ENCODE measurements at places on chromosomes 4 and X.

GRCh38 chr4:142556048-142556447 is 290.1 kb downstream of the INPP4B start:
- no peak for DNase-seq

DNA sequence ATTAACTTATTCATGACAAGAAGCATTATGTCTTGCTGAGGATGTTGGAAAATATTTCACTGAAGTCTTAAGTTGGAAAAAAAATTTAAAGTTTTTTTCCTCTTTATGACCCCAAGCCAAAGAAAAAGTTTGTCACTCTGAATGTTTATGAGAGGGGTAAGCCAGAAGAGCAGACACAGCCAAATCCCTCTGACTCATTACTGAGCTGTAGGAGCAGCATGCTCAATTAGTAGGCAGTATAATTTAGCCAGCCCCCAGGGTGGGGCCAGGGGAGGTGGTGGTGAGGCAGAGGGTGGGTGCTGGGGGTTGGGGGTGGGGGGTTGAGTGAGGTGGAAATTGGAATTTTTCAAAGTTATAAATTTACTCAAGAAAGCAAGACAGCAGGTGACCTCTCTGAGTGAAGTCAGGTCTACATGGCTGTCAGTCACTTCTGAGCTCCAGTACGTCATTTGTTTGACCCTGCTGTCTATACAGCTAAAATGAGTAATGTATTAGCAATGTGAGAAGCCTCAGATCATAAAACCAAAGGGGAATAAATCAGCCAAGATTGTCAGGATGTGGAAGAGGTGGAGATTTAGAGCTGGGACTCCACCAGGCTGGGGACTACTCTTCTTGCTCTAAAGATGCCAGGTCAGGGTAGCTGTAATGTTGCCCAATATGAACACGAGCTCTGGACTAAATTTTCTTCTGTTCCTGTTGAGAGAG is 98.8 kb upstream of the NDP start:
- no peak for DNase-seq

GRCh38 chr4:5569451-5569850 is 138.9 kb downstream of the EVC2 start:
- no peak for DNase-seq

DNA sequence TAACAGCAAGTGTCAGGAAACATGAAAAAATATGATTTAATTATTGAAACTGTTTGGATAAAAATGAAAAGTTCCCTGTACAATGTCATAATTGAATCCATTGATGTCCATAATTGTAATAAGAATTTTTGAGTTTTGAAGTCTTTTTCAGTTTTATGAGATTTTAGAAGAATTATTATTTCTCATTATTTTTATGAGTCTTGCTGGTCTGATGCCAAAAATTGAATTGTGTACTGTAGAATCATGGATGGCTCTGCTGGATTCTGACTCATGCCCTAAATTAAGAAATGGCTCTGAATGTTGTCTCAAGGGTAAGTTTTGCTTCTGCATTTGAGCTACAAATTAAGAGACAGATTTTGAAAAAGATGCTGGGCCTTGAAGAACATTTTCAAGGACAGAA is 132.8 kb upstream of the MAP9 start:
- no peak for DNase-seq

DNA sequence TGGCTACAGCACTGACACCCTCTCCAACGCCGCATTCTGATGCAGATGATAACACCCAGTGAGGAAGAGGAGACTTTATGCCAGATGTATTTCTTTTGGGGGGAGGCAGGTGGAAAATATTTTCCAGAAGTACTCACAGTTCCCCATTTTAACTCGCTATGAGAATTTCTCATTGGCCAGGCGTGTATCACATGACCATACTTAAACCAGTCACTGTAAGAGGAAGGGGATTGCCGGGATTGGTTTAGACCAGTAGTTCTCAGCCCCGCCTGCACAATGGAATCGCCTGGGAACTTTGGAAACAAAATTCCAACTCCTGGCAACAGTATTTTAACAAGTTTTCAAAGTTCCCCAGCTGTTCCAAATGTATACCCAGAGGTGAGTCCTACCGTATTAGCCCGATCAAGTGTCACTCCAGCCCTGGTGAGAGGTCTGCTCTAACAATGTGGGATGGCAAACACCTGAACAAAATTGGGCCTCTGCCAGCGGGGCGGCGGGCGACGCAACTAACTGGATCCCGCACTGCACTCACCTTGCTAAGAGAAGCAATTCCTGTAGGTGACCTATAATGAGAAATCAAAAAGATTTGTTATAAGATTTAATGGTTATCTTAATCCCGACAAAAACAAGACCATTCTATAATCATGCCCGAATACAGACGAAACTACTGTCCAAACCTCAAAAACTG is 2.9 kb upstream of the MSL3 start:
- no peak for DNase-seq

- DNase-seq = no peak
These were observed 104.6 kb downstream of the DTHD1 start for GRCh38 chr4:36385951-36386571.

DNA sequence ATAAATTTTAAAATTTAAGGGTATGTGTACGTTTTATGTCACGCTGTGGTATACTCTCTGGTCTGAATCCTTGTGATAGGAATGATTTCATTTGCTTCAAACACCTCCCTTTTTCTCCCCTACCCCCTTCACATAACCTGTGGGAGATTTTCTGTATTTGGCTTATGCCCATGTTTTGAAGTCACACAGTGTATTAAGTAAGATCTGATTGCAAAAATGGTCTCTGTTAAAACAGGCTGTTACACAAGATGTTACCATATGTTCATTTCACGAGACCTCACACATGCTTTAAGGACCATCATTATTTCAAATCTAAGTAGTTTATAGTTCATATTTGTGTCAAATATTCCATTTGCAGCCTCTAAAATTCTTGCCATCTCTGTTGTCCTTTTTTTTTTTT is 63.5 kb downstream of the TMEM131L start:
- DNase-seq = no peak

- DNase-seq = no peak
These were observed 36.0 kb upstream of the CD38 start for GRCh38 chr4:15742083-15742582.

GRCh38 chr4:7850489-7850888 is 89.2 kb downstream of the AFAP1 start:
- no peak for DNase-seq

- DNase-seq = no peak
These were observed 150.0 kb downstream of the PDE5A start for GRCh38 chr4:119478446-119479179.

DNA sequence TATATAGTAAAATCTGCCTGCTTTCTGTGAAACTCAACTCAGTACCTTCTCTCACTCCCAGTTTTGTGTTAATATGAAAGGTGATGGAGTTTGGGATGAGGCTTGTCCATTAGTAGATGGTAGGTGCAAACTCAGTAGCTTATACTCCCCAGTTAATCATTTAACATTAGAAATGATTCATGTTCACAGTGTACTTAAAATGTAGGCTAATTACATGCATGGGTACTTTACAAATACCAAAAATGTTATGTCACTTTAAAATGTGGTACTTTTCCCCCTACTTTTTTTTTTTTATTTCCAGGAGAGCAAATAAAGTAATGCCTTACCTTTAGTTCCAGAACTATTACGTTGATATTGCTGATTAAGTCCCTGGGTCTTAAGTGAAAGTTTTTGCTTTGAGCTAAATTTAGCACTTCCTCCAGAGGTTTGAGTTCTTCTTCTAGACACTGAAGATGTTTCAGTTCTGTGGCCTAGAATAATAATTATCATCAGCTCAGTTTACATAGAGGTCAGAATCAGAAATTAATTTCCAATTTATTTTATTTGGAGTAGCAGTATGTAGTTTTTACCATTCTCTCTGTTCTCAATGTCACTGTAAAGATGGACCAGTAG is 3.0 kb downstream of the IL2 start:
- no peak for DNase-seq

DNA sequence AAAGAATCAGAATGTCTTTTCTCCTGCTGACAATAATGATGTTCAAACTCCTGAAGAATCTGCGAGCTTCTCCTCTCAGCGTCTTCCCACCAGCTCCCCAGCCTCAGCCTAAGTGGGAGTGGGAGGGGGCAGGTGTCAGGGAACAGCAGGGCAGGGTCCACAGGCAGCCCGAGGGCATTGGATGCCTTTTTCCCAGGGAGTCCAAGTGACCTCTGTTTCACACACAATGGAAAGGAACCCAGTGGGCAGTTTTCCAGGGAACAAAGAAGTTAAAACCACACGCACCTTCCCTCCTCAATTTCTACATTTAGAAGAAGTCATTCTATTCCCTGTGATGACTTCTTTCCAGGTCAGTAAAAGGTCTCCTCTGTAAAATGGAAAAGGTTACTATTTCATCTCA is 278.5 kb downstream of the PARM1 start:
- DNase-seq = no peak

DNA sequence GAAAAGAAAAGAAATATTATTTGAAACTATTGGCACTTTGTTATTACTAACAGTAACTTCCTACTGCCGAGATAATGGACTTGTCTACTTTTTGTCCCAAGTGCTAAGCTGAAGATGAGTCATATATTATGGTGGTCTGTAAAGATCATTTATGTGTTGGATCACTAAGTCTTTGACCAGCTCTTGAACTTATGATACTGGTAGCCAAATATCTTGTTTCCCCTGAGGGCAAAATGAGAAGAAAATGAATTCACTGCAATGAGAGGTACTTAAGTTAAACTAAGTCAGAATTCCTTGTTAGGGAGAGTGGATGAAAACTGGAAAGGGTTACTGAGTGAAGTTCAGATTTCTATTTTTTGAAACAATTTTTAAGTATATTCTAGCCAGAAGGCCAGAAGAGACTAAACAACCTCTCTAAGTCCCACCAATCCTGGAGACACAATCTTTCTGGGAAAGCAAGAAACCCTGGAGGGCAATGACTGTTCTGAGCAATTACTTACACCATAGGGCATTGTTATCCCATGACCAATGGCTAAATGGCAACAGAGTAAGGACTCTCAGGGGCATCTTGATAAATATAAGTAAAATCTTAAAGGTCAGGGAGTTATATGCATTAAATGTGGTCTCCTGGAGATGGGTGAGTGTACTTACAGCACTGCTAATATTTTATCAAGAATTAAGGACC is 287.7 kb downstream of the STIM2 start:
- no peak for DNase-seq

- no peak for DNase-seq
These were observed 1568.9 kb upstream of the PABPC4L start for GRCh38 chr4:135770505-135770904.

DNA sequence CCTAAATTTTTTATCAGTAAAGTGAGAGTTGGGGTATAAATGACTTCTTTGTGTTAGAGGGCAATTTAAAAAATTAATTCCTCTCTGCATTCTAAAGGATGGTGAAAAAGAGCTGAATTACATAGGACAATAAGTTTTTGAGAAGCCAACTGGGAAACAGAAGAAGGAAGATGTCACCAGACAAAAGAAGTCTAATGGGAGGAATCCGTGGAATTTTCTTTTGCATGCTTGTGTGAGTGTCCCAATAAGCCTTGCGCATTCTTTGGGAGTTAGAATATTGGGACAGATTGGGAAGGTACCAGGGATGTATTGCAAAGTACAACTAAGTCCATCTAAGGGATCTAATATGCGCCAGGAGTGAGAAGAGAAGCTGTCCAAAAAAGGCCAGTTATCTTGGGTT is 35.1 kb upstream of the NR3C2 start:
- no peak for DNase-seq

GRCh38 chr4:160523231-160523630 is 1420.4 kb downstream of the RAPGEF2 start:
- DNase-seq = no peak

GRCh38 chr4:185143601-185143969 is 519 bp downstream of the SLC25A4 start:
- no peak for DNase-seq

DNA sequence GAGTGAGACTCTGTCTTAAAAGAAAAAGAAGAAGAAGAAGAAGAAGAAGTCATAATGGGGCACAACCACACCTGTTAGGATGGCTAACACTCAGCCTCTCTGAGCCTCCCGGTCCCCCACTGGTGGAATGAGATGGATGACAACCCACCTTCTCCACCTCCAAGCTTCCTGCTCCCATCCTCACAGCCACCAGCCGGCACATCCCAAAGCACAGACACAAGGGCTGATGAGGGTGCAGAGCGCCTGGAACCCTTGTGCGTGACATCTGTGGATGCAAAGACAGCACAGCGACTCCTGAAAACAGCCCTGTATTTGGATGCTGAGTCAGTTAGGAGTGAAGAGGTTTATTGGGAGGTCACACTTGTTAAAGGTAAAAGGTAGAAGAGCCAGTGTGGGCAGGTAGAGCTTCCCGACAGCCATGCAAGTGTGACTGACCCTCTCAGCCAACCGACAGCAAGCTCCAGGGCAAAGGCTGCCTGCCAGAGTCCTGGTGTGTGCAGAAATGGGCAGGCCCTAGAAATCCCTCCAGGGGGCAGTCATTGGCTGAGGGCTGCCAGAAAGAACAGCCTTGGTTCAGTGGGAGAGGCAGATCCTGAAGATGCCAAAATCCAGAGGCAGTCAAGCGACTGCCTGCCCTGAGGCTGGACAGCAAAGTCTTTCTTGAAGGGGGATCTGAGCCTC is 26.6 kb upstream of the MAN2B2 start:
- no peak for DNase-seq

DNA sequence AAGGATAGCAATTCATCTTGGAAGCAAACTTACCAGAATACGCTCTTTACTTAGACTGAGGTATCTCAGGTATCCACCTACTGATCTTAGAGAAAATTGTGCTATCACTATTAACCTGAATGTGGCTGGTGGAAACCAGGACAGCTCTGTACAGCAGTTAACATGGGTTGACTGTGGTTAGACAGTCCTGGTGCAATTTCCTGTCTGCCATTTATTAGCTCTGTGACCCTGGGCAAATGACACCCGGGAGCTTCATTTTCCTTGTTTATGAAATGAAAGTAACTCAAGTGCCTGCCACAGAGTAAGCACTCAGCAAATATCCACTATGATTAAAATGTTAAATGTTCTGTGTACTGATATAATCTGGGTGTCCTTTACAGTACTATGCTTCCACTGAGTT is 60.0 kb downstream of the SMC1A start:
- DNase-seq = no peak

DNA sequence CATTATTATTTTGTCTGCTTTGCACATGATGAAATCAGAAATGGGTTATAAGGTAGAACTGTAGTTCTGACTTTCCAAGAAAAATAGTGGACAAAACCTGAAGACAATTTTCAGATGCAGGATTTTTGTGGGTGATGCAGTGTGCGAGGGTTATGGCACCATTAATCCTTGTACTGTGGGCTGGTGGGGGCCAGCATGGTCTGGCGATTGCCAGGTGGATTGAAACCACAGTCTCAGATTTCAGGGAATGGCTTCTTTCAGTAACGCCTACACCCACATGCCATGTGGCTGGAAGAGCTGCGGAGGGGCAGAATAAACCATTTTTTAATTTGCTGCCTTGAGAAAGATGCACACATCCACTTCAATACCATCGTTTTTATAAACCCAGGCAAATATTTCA is 150.5 kb downstream of the ARSF start:
- no peak for DNase-seq

GRCh38 chrX:118807151-118808017 is 16.2 kb upstream of the ZCCHC12 start:
- DNase-seq = no peak

GRCh38 chrX:10415306-10416001 is 204.9 kb downstream of the MID1 start:
- no peak for DNase-seq

- no peak for DNase-seq
These were observed 7.0 kb downstream of the CHST7 start for GRCh38 chrX:46580613-46581012.

GRCh38 chr4:138958519-138958918 is 57.1 kb upstream of the NOCT start:
- no peak for DNase-seq

Measured in stimulated activated CD4-positive, alpha-beta T cell treated with anti-CD3 and anti-CD28 coated beads, Interleukin-1b, Interleukin-23, amount 100 ng/mL, for 1 hour (primary cell).